Stimulated activated CD8-positive, alpha-beta memory T cell treated with anti-CD3 and anti-CD28 coated beads, Interleukin-15, amount 100 ng/mL, for 48 hours (primary cell): ENCODE measurements at places on chromosomes 5 and 9.

GRCh38 chr9:124286292-124286931 is 28.7 kb downstream of the NEK6 start:
- DNase-seq = peak; percentile 71

DNA sequence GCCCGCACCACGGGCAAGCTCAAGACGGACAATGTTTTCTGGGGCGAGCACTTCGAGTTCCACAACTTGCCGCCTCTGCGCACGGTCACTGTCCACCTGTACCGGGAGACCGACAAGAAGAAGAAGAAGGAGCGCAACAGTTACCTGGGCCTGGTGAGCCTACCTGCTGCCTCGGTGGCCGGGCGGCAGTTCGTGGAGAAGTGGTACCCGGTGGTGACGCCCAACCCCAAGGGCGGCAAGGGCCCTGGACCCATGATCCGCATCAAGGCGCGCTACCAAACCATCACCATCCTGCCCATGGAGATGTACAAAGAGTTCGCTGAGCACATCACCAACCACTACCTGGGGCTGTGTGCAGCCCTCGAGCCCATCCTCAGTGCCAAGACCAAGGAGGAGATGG is 108.6 kb downstream of the DAB2IP start:
- DNase-seq = no peak

- no peak for DNase-seq
Observed at GRCh38 chr5:22928821-22929482, 75.8 kb upstream of the CDH12 start.

DNA sequence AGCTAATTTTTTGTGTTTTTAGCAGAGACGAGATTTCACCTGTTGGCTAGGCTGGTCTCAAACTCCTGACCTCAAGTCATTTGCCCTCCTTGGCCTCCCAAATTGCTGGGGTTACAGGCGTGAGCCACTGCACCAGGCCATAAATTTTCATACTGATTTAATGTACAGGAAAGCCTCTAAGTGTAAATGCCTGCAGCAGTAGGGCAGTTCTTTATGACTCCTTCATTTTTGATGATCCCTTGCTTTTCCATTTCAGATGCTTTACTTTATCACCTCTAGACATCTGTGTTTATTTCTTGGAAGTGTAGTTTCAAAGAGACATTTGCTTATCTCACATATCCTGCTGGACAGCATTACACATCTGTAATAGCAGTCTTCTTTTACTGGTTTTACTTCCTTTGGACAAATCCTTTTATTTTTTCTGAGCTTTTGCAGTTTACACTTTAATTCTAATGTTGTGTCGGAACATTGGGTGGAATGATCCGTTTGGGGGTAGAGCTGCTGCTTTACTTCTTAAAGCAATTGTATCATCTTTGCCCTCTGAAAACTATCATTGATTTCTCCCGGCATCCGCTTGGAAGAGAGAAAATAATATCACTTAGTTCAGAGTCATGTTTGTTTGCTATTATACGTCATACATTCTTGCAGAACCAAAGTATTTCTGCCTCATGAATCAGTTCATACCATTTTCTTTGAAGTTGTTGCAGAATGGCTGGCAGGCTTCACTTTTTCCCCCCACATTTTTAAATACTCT is 36.0 kb downstream of the SCGB3A1 start:
- no peak for DNase-seq

DNA sequence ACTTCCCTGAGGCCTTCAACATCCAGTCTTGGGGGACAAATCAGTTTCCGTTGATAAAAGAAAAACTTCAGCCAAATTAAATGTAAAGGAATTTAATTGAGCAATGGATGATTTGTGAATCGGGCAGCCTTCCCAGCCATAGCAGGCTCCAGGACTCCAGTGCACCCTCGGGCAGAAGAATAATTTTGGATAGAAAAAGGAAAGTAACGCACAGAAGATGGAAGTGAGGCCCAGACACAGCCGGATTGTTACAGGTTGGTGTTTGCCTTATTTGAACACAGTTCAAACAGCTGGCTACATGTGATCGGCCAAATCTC is 19.1 kb downstream of the MRPL36 start:
- no peak for DNase-seq

DNA sequence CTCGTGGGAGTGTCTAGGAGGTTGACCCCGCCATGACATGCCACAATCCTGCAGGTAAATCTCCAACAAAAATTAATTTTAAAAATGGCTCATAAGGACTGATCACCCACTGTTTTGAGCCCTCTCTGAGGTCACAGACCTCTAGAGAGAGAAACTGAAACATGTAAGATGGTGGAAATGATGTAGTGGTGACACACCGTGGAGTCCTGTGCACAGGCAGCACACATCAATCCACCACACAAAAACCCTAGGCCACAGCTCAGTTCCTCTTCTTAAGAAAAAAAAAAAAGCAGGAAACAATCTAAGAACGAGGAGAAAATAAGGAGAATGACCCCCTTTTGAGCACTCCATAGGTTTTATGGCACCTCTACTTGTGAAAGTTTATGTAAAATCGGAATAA is 93.8 kb upstream of the FAM120A start:
- no peak for DNase-seq

- DNase-seq = no peak
Observed at GRCh38 chr5:3325201-3325971, 270.2 kb upstream of the IRX1 start.

DNA sequence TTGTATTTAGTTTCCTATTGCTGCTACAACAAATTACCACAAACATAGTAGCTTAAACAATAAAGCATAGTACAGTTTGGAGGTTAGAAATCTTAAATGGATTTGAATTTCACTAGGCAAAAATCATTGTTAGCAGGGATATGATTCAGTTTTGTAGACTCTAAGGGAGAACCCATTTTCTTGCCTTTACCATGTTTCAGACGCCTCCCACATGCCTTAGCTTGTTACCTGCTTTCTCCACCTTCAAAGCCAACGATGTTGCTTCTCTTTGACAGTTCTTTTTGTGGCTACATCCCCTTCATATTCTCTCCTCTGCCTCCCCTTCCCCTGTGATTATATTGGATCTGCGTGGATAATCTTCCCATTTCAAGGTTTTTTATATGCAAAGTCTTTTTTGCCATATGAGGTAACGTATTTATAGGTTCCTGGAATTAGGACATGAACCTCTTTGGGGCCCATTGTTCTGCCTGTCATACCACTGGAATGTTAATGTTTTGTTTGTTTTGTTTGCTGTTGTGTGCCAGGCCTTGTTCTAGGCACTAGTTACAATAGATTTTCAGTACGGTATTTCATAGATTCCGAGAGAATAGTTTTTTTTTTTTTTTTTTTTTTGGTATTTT is 54.1 kb downstream of the UHRF2 start:
- DNase-seq = no peak

- no peak for DNase-seq
Observed at GRCh38 chr5:144329681-144330080, 159.0 kb downstream of the KCTD16 start.

- DNase-seq = no peak
Observed at GRCh38 chr5:91048073-91048472, 335.0 kb downstream of the ARRDC3 start.

GRCh38 chr5:133421394-133421793 is 190.9 kb downstream of the FSTL4 start:
- no peak for DNase-seq

DNA sequence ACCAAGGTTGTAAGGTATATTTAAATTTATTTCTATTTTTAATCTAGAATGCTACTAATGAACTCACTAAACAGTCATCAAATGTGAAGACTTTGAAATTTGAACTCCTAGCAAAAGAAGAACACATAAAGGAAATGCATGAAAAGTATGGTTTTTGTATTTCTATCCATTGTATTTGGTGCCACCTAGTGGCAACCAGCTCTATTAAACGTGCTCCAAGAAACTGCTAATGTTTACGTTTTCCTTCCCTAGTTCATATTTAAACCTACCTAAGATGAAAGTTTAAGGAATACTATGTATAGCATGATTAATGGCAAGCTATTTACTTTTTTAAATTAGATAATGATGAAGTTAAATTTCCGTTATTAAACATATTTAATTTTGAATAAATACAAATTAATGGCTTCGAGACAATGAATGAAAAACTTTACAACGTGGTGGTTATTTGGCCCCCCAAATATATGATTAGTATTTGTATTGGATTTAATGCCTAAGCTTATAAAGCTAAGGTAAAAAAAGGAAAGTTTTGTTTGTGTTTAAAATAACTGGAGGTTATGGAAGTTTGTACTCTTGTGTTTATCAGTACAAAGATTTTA is 115.9 kb upstream of the SH3GL2 start:
- no peak for DNase-seq

DNA sequence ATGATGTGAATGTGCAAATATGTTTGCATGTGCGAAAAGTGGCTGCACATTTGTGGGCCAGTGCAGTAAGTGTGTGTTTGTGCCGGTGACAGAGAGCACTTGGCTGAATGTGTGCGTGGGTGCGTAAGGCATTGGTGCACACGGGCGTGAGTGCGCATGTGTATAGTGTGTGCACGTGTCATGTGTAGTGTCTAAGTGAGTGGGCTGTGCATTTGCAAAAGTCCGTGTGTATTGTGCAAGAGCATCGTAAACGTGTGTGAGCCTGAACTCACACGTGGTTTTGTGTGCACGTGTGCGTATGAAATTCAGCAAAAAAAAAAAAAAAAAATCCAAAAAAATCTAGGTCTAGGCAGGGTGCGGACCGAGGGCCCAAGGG is 6.5 kb upstream of the EBF1 start:
- no peak for DNase-seq

GRCh38 chr5:60510049-60510448 is 189.9 kb downstream of the DEPDC1B start:
- no peak for DNase-seq

DNA sequence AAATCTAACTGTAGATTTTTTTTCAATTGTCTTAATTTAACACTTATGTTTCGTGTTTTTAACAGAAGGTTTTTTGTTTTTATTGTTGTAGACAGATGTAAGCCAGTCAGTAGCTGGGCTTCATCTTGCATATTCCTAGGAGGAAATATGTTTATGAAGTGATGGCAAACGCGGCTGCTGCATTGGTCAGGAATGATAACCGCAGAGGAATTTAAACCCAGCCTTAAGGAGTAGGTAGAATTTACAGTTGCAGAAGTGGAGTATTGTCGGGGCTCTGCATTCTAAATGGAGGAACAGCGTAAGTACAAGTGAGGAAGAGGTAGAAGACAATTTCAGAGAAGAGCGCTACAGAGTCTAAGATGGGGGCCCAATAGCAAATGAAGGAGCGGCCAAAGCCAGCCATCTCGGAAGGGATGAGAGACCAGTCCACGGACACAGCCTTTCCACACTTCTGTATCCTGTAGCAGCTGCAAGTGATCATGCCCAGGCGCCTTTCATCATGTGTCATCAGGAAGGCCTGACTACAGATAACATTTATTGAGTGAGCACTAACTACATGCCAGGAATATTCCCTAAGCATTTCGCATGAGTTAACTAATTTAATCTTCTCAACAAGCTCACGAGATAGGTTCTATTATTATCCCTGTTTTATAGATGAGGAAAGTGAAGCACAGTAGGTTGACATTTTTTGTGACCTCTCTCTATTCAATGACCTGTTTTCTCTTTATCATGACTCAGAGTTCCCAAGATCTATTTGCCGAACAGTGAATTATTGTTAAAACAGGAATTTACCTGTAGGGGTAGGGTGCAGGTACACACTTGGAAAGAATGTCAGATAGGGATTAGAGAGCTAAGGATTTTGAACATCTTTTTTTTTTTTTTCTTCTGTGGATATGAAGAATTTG is 38.1 kb downstream of the CMYA5 start:
- DNase-seq = no peak

- no peak for DNase-seq
Observed at GRCh38 chr9:132754236-132754635, 84.0 kb downstream of the GTF3C4 start.

- DNase-seq = peak; percentile 11
Observed at GRCh38 chr9:97468658-97469448, 32.6 kb upstream of the TMOD1 start.

- no peak for DNase-seq
Observed at GRCh38 chr5:116420540-116420939, 154.1 kb downstream of the SEMA6A start.

- peak; percentile 65 for DNase-seq
Observed at GRCh38 chr9:131762356-131762932, 22.6 kb upstream of the RAPGEF1 start.

DNA sequence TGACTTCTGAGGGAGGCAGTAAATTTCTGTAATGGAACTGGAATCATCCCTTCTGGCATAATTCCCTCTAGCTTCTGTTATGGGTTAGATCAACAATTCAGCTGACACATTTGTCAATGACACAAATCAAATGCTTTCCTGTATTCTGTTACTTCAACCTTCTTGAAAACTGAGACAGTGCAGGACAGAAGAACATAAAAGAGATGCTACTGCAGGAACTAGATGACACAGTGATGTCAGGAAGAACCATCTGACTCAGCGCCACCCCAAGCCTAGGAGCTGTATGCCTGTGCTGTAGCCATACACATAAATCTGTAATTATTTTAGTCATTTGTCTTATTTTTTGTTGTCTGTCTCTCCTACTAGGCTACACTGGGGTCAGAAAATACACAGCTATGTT is 18.2 kb upstream of the CEP120 start:
- peak; percentile 42 for DNase-seq

DNA sequence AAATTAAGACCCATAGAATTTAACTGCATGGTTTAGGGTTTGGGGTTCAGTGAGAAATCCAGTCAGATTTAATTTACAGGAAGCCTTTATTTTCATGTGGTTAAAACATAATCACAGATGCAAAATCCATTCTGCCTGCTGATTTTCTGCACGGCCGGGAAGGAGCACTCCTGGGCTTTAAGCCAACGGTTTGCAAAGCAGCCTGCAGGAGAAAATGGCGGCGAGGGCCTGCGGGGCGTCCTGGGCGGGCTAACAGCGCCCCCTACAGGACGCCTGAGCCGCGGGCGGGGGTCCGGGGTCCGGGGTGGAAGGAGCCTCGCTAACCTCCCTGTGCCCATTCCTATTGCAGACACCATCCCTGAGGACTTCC is 47.6 kb downstream of the THBS4 start:
- DNase-seq = peak; percentile 52

DNA sequence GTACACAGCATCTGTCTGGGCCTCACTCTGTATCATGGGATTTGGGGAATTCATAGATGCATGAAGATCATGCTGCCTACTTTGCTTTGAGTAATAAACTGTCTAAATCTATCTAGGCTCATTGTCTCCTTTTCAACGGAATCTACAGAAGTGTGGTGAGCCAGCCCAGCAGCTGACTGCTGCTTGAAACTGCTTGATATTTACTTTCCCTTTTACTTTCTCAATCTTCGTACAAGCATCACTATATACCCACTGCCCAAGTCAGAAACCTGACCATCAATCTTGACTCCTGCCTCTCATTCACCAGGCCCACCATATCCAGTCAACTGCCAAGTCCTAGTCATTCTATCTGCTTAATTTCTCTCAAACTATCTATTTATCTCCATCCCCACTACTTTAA is 142.9 kb downstream of the NR2F1-AS1 start:
- DNase-seq = no peak

- no peak for DNase-seq
Observed at GRCh38 chr9:16710888-16711287, 159.6 kb downstream of the BNC2 start.

DNA sequence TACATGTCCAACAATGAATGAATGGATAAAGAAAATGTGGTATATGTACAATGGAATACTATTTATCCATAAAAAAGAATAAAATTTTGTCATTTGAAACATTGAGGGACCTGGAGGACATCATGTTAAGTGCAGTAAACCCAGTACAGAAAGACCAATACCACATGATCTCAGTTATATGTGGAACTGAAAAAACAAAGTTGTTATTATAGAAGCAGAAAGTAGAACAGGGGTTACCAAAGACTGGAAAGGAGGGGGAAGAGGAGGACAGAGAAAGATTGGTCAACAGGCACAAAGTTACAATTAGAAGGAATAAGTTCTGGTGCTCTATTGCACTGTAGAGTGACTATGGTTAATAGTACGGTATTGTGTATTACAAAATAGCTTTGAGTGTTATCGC is 233.8 kb downstream of the SEMA6A start:
- no peak for DNase-seq
